Stimulated activated CD4-positive, alpha-beta T cell treated with anti-CD3 and anti-CD28 coated beads, TNF-alpha, amount 100 ng/mL, for 4 hours (primary cell): ENCODE measurements at places on chromosomes 1 and 21.

GRCh38 chr1:10504249-10504648, 29.5 kb downstream of the PEX14 start:
- no peak for DNase-seq

- no peak for DNase-seq
Measured at GRCh38 chr21:42741066-42741465, 87.6 kb downstream of the PDE9A start.

DNA sequence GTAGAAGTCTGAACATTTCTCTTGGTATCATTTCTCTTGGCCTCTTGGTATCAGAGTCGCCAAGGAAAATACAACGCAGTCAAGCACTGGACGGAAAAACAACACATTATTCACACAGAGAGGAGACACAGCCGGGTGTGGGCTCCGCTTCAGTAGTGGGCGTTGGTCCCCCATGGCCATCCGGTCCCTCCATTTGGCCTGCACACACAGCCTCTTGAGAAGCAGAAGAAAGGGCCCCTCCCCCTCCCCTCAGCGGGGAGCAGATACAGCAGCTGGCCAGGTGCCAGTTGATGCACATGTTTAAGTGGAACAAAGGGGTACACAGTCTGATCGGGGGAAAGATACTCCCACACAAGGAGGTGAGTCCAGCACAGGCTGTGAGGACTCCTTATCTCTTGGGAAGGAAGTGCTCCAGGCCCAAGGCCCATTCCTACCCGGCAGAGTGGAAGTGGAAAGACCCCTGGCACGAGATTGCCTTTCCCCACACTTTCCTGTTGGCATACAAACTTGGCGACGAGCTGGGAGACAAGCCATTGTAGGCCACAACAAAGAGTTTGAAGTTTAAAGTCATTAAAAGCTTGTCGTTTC, 311.3 kb downstream of the FAM72C start:
- DNase-seq, result no peak

GRCh38 chr1:201013991-201014815, 9.3 kb downstream of the KIF21B start:
- DNase-seq, result no peak

DNA sequence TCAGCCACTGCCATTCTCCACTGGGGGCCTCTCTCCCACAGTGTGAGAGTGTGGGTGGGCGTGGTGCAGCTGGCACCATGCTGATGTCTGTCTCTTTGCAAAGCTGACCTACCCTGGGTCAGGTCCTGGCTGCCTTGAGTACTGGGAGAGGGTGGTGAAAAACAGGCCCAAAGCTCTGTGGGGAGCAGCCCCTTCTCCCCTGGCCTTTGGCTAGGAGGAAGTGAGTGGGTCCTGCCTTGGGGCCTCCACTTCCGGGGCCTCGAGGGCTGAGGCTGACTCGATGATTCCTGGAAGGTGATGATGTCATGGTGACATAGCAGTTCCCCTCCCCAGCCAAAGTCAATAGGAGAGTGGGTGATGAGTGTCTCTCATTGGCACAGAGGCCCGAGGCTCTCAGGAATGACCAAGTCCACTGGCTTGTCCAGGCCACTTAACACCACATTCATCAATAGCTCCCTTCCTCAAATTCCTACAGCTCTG, 53.0 kb downstream of the IER5 start:
- peak; percentile 38 for DNase-seq

DNA sequence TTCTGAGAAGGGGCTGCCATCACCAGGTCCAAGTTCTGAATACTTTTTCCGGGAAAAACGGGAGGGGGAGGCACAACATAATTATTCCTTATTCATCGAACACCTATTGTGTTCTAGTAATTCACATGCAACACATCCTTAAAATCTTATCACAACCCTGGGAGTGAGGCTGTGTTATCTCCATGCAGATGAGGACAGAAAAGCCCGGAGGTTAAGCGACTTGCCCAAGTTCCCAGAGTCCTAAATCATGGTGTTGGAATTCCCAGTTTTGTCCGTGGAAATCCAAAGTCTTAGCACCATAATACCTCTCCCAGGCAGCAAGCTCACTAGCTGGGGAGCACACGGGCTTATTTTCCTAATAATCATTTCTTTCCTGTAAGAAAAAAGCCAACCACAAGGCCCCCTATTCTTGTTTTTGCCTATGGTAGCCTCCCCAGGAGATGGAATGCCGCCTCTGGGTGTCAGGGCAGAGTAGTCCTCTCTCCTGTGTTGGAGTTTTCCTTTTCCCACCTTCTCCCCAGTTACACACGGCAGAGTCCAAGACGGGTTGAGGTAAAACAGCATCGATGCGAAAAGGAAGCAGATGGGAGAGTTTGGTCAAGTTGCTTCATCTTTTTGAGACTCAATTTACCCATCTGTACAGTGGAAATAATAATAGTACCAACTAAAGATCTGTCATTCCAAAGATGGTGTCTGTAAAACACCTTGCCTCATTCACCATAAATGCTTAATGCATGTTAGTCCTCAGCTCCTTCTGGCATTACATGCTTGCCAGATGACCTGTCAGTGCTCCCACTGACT, 228.0 kb upstream of the TMEM51 start:
- DNase-seq, result no peak

GRCh38 chr1:1400576-1401456, 1.7 kb upstream of the CCNL2 start:
- no peak for DNase-seq

GRCh38 chr1:90550626-90551406, 166.3 kb downstream of the BARHL2 start:
- no peak for DNase-seq

DNA sequence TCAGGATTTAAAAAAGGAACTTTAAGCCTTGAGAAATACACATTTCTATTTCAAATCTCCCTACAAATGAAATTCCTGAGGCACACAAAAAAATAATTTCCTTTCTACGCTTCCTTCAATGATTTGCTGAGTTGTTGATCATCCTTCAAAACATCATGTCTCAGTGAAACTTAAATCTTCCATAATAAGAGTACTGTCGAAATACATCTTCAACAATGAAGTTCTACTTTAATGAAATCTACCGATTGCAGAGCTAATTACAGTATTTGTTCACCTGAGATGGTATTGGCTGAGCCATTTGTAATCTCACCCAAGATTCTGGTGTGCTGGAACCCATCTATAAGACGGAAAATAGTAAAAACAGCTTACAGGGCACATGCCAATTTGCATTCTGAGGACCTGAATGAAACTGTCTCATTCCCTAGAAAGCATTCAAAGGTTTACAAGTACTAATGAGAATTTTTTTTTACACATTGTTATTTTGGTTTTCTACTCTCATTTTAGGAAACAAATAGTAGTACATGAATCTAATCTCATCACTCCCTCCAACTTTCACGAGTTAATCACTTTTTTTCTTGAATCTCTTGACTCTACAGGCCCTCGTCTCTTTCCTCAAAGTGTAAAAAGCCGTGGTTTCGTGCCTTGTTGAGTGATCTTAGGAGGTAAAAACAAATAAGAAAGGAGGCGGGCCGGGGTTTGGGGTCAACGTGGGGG, 1.1 kb downstream of the CHML start:
- no peak for DNase-seq

GRCh38 chr21:38289705-38290485, 33.1 kb downstream of the KCNJ15 start:
- no peak for DNase-seq

- DNase-seq, result no peak
Measured at GRCh38 chr1:91550961-91551360, 50.3 kb downstream of the CDC7 start.

DNA sequence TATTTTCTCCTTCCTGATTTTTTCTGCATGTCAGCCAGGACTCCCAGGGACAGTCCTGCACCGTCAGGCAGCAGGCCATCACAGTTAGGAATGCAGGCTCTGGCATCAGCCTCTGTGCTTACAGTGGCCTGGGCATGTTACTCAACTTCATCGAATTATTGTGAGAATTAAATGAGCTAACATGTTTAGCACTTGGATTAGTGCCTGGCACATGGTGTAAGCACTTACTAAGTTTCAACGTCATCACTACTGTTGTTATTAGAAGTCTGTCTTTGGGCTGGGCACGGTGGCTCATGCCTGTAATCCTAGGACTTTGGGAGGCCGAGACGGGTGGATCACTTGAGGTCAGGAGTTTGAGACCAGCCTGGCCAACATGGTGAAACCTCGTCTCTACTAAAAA, 45.1 kb downstream of the SCCPDH start:
- no peak for DNase-seq

DNA sequence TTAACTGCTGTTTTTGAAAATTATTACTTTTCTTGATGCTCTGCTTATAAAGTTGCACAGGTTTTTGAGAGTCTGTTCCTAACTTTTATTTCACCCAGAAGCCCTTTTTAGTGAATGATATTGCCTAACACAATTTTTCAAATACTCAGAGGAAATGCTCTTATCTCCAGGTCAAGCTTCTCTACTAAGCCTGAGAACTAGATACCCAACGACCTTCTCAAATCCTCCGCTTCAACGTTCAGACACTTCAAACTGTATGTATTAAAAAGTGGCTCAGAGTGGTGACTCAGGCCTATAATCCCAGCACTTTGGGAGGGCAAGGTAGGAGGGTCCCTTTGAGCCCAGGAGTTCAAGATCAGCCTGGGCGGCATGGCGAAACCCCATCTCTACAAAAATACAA, 88.5 kb downstream of the ASH1L start:
- no peak for DNase-seq

DNA sequence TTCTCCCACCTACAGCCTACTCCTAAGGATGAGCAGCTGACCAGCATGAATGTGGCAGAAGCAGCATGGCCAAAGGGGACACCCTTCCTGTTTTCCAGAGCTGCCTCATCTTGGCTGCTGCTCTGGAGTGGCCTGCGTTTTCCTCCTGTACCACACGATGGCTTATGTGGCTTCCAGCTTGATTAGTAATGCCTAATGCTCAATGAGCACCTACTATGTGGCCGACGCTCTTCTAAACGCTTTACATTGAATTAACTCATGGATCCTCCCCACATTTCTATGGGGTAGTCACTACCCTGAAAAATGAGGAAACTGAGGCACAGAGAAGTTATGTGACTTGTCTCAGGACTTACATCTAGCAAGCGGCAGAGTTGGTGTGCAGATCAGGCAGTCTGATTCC, 18.0 kb upstream of the SDHB start:
- no peak for DNase-seq
